ENCODE measurements at places on chromosomes 5 and 9.

DNA sequence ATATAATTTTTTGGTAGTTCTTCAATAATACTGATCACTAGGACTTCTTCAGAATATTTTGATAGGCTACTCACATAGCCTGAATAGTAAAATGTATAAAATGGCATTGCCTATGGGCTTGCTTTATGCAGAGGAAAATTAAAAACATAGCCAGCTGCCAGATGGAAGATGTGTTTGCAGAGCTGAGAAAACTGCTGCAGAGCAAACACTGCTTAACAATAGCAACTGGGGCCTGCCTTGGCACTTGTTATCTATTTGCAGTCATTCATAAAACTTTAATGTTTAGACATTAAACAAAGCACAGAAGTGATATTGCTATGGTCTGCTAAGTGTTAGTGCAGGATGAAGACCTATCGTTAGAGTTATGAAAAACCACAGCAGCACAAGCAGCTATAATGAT, 151.5 kb upstream of the SMC2 start:
- DNase-seq, result no peak

GRCh38 chr5:82512025-82512424, 233.9 kb upstream of the RPS23 start:
- DNase-seq, result no peak

GRCh38 chr9:99169982-99170761, 51.6 kb downstream of the ALG2 start:
- no peak for DNase-seq

GRCh38 chr9:114003351-114003750, 74.7 kb downstream of the AMBP start:
- DNase-seq, result no peak

DNA sequence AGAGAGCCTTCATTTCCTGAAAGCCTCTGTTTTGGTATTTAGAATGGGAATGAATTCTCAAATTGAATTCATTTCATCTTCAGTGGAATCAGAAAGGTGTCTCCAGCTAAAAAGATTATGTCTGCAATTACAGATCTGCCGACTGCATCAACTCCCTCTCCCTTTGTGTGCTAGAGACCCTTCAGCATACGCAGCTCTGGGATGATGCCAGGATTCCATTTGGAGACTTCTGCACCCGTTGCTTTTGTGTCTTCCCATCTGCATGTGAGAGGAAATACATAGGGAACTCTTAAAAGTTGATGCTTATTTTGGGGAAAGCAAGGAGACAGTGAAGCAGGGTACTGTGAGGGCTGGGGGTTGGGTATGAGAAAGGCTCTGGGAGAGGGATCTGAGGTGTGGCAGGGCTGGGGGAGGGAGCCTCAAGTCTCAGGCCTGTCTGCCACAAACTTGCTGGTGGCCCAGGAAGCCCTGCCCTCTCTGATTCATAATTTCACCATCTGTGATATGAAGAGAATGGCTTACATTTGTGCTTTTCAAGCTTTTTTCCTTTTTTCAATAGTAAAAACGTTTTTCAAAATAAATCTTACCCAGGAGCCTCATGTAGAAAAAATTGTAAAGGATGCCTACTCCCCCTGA, 89.7 kb upstream of the SAP30L start:
- DNase-seq, result no peak

- DNase-seq, result no peak
Observed at GRCh38 chr5:137221943-137222342, 277.2 kb downstream of the SPOCK1 start.

GRCh38 chr5:1865486-1865885, 17.2 kb downstream of the IRX4 start:
- DNase-seq, result no peak

DNA sequence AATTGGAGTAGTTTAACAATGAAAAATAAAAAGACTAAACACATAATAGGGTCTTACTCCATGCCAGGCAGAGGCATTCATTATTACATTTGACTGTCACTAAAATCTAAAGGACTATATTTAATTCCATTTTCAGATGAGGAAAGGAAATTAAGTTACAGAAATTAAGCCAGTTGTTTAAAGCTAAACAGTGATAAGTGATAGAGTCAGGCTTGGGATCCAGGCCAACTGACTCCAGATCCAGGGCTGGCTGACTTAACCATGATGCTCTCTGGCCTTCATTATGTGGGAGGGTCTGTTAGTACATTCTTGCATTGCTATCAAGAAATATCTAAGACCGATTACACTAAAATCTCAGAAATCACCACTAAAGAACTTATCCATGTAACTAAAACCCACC, 107.2 kb downstream of the ARHGEF28 start:
- no peak for DNase-seq

GRCh38 chr9:80012557-80013330, 441.0 kb downstream of the TLE4 start:
- no peak for DNase-seq

GRCh38 chr5:127001621-127002296, 28.6 kb downstream of the MARCHF3 start:
- DNase-seq, result no peak

DNA sequence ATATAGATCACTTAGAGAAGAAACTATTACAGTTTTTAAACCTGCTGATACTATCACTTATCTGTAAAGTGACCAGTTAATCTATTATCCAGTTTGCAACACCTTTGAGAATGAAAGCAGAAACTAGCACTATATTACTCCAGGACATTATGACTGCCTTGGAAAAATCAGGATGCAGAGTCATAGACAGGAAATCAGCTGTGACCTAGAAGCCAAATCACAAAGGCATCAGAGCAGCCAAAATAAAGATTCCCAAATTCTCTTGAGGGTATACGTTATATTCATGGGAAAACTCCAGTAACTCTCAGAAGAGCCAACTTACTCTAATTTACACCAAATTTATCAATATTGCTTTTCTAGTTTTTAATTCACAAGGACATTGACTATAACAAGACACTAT, 49.9 kb downstream of the CDO1 start:
- no peak for DNase-seq

DNA sequence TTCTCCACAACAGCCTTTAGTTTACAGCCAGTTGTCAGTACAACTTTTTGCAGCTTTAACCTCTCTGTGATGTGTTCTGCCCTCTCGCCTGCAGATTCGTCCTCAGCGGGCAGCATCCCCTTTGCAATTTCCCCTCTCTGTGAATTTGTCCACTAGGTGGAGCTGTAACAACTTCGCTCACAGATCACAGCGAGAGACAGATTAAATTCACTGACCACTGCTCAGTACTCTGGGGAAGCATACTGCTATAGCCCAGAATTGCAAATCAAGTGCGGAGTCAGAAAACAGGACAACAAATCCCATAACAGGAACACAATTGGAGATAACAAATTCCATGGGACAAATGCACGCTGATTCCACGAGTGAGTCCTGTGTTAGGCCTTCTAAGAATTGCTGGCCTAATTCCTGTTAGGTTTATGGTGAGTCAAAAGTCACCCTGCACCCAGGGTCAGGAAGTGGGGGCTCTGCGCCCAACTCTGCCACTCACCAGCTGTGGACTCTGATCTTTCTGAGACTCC, 2124.9 kb downstream of the MAT2B start:
- peak; percentile 36 for DNase-seq

DNA sequence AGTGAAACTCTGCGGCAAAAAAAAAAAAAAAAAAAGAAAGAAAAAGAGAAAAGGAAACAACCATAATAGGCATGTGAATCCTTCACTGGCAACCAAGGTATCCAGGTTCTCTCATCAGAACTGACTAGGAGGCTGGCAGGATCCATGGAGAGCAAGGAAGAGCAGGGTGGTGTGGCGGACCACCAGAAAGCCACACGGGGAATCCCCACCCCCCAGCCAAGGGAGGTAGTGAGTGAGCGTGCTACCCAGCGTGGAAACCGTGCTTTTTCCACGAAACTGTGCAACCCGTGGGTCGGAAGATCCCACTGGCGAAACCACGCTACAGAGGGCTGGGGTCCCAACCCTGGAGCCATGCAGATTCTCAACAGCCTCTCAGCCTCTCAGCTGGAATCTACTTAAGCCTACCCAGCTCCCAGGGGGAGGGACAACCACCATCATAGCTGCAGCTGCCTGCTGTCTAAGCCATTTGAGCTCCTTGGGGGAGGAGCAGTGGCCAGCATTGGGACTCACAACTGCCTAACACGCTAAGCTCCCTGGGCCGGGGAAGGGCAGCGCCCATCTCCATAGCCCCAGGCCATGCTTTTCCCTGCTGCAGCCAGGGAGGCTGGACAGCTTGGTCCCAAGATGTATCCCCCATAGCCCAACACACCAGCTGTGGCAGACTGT, 91.6 kb downstream of the PRELID2 start:
- DNase-seq, result no peak

DNA sequence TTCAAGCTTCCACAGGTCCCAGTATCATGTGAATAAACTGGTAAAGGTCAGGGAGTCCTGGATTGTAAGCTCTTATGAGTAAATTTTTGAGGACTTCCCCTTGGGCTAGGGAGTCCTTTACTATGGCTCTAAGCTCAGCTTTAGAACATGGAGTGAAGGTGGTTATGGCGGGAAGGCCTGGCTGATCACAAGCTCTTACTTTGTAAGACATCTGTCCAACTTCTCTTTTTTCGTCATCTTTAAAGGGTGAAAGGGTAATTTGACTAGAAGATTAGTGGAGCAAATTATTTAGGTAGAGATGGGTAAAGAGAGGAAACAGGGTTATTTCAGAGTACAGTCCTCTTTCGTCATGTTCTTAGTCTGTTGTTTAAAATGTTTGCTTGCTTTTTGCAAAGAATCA, 155.4 kb downstream of the AOPEP start:
- DNase-seq, result no peak

- no peak for DNase-seq
Observed at GRCh38 chr5:23014266-23014665, 161.1 kb upstream of the CDH12 start.

DNA sequence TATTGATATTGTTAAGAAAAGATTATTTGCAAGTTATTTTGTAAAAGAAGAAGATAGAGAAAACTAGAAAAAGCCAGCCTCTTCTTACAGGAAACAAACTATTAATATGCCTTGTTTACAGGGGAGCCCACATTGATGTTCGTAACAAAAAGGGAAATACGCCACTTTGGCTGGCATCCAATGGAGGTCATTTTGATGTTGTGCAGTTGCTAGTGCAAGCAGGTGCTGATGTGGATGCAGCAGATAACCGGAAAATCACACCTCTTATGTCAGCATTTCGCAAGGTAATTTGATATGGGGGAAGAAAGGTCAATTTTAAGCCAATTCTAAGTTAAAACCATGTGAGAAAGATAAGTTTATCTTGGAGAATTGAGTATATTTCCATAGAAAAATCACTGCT, 37.6 kb upstream of the EIF4EBP3 start:
- DNase-seq, result no peak

- no peak for DNase-seq
Observed at GRCh38 chr9:94805051-94805489, 78.6 kb downstream of the AOPEP start.

DNA sequence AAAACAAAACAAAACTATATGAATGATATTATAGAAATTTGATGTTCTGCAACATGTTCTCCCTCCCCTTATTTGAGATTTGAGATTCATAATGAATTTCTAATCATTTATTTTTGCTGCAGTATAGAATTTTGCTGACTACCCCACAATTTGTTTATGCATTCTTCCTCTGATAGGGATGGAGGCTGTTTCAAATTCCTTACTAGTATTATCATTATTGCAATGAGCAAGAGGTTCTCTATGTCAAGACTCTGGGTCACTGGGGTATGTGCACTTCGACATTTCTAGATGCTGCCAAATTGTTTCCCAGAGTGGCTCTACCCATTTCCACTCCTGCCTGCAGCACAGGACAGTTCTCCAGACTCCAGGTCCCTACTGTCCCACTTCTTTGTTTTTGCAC, 54.9 kb upstream of the DAB2IP start:
- no peak for DNase-seq

- no peak for DNase-seq
Observed at GRCh38 chr5:139389701-139390638, at the start of gene MZB1. TSS of gene MZB1 (minus strand) at chr5:139389913. CDS start at chr5:139389856, 57 bp downstream.

DNA sequence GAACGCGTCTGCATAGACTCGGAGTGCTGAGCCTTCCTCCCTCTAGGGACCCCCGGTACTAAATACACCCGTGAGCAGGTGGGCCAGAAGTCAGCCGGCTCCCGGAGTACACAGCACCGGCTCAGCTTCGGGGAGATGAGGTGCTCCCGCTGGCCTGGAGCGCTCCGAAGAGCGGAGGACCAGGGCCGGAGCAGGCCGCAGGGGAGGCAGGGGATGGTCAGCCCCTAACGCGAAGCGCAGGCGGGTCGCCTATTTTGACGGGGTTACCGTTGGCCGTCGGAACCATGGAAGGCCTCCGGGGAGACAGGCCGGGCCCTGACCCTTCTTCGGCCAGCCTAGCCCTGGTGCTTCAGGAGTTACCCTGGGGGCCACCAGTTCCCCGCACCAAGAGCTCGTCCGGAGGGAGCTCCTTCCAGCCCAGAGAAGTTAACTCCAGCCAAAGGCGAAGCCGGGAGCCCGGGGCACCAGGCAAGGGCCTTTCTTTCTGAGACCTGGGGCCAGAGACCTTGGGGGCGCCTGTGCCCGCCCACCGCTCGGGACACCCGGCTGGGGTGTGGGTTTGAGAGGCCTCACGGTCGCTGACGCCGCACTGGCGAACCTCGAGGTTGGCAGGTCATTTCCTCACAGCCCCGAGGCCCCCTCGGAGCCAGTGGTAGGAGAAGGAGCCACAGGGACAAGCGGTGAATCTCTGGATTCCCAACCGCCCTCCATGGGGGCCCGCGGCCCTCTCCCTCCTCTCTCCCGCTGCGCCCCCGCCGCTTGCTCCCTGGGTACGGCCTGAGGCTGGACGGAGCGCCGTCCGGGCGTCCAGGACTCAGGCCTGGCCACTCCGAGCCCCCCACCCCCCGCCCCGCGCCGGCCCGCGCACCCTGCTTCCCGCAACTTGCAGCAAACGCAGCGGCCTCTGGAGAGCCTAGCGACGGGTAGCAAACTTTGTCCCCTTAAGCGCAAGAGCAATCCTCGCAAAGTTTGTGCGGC, 3.4 kb upstream of the IRX4 start:
- no peak for DNase-seq

GRCh38 chr5:176994460-176995121, 12.0 kb downstream of the UIMC1 start:
- DNase-seq, result peak; percentile 41

- DNase-seq, result no peak
Observed at GRCh38 chr9:129434187-129434586, 186.7 kb downstream of the C9orf50 start.

DNA sequence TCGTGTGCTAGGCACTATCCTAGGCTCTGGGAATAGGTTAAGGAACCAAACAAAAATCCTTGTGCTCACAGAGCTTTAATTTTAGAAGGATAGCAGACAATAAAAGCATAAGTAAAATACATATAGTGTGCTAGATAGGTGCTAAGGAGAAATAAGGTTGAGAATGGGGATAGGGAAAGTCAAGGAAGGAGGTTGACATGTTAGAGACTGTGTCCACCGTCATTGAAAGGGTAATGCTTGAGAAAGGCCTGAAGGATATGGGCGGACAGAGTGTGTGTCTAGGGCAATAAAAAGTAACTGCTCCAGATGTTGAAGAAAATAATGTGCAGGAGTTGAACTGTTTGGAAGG, 482 bp upstream of the TDRD7 start:
- no peak for DNase-seq

DNA sequence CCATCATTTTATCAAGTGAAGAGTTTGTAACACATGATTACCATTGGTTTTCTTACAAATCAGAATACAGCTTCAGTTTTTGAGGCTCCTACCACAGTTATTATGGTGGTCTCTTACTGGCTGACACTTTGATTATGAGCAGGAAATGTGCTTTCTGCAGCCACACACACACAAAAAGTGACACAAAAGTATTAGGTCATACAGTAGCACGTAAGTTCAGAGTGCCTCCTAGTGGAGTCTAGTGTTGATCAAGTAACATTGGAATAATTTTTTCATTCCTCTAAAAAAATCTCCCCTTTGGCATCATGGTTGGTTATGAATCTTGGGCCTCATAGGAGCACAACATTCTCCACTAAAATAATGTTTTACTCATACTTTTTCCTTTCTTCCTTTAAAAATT, 37.6 kb downstream of the PAM start:
- no peak for DNase-seq
